Tibial nerve (tissue), 4 donors: ENCODE measurements at places on chromosomes 1 and 21. TPM values are rescaled to one million over a fixed set of nuclear protein-coding genes. Genes with fewer than 3 reads are reported as not detected.

The S100A8 gene
- 118 TPM for total RNA-seq

DNA sequence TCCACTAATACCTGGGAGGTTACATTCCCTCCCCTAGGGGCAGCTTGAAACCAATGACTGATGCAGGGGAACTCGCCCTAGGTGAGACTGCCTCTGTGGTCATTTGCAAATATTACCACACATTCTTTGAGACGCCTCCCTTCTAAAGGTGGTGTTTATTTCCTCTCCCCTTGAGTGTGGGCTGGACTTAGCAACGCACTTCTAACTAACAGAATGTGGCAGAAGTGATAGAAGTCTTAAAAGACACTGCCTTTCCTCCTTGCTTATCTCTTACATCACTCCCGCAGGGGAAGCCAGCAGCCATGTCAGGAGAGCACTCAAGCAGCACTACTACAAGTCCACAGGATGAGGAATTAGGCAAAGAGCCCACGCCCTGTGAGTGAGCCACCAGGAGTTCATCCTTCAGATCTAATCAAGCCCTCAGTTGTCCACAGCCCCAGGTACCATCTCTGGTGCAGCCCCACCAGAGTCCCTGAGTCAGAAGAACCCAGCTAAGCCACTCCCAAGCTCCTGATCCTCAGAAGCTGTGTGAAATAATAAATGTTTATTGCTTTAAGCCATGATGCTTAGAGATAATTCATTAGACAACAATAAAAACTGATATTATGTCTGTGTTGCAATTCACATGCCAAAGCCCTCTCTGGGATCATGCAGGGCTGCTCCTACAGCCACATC, 14.8 kb upstream of the MATN1 start:
- DNase-seq: no peak

The LCE1B gene
- total RNA-seq: not detected

DNA sequence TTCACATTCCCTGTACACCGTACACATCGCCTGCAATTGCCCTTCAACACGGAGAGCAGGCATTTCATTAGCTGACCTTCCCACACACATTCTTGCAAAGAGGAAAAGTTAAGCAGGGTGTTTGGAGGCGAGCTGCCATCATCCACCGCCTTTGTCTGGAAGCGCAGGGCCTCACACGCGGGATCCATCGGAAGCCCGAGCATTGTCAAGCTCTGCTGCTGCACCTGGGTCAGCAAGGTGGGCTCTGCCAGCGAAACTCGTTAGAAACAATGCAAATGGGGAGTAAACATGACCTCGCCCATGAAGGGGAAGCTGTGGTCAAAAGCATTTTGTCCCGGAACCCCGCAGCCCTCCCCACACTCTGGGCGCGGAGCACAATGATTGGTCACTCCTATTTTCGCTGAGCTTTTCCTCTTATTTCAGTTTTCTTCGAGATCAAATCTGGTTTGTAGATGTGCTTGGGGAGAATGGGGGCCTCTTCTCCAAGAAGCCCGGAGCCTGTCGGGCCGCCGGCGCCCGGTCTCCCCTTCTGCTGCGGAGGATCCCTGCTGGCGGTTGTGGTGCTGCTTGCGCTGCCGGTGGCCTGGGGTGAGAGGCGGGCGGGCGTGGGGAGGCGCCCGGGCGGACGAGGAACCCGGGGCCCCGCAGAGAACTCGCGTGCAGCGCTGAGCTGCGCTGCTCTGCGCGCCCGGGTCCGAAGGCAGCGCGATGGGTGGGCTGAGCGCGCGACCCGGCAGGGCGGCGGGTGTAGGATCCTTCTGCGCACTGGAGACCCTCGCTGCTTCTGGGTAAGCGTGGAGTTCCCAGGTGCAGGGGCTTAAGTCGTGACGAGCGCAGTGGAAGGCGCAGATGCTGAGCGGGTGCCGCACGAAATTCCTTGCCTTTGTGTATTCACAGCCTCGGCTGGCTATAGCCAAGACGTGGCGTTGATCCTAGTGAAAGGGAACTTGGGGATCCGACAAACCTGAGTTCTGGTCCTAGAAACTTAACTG, at the start of gene CR1:
Gene CR1, plus strand, starts transcription at position 357 of the 992 bp plus-strand sequence. Its CDS starts 111 bp downstream, at position 468.
- DNase-seq: peak; percentile 21

- peak; percentile 48 for DNase-seq
Observed at GRCh38 chr1:22889213-22889827, 83.3 kb downstream of the LACTBL1 start.

The PRDM16 gene
- total RNA-seq: 5.9 TPM

GRCh38 chr1:160540859-160541233, 17.8 kb upstream of the SLAMF6 start:
- DNase-seq: no peak

- no peak for DNase-seq
Observed at GRCh38 chr1:178407655-178408054, 89.1 kb downstream of the CLEC20A start.

DNA sequence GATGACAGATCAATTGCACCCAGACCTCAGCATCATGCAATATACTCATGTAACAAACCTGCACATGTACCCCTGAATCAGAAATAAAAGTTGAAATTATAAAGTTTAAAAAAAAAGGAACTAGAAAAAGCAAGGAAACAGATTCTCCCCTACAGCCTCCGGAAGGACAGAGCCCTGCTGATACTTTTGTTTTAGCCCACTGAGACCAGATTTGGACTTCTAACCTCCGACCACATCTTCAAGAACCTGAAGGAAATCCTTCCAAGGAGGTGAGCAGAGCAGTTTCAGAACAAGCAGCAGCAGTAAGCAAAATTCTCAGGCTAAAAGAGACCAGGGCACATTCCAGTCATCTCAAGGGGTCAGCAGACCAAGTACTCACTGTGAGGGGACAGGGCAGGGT, 54.5 kb downstream of the TM2D1 start:
- no peak for DNase-seq

The CGN gene
- 3.0 TPM for total RNA-seq

GRCh38 chr1:156490401-156491032, 10.1 kb downstream of the MEF2D start:
- no peak for DNase-seq

The REN gene
- not detected for total RNA-seq

The KLF17 gene
- total RNA-seq: not detected

DNA sequence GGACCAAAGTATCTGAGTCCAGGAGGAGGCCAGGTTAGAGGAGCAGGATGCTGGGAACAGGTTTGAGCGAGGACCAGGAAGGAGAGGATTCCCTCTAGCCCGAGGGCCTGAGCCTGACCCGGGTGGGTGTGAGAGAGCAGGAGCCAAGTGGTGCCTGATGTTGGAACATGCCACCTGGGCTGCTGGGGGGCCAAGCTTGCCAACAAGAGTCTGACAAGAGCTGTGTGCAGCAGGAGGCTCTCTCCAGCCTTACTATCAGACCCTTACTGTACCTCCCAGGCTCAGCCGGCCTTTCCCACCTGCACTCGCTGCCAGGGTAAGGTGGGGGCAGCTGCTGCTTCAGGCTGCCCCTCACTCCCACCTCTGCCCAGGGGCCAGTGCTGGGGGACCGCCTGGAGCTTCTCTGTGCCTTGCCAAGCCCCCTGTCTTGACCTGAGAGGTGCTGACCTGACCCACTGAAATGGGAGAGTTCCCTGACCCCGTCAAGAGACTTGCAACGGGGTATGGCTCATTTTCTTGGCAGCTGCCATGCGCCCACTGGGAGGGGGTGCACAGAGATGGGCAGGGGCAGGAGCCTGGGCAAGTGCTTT, 159.6 kb upstream of the VAMP3 start:
- no peak for DNase-seq

The CIART gene
- total RNA-seq: 2.7 TPM

- DNase-seq: no peak
Observed at GRCh38 chr1:27499142-27499541, 9.2 kb upstream of the WASF2 start.

The CYP4A22 gene
- total RNA-seq: 4.5 TPM

The GABPB2 gene
- total RNA-seq: 43.1 TPM

DNA sequence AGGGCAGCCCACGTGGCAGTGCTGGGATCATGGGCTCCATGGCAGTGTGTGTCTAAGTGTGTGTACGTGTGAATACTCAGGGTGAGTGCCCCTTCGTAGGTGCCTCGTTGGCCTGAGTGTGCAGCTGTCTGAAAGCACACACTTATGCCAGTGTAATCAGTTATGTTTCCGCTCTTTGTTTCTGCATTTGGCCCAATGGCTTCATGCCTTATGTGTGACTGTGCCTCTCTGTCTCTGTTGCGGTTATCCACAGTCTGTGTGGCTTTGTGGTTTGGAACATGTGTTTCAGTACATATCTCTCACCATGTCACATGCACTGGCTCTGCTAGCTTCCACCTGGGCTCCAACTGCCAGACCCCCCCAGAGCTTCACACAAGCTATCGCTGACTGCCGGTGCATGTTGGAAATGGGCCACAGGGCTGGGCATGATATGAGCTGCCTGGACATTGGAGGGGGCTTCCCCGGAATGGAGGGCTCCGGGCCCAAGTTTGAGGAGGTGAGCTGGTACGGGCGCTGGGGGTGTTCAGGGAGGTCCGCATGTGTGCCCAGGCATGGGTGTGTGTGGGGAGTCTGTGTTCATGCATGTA, 70.3 kb upstream of the TINAGL1 start:
- DNase-seq: no peak

DNA sequence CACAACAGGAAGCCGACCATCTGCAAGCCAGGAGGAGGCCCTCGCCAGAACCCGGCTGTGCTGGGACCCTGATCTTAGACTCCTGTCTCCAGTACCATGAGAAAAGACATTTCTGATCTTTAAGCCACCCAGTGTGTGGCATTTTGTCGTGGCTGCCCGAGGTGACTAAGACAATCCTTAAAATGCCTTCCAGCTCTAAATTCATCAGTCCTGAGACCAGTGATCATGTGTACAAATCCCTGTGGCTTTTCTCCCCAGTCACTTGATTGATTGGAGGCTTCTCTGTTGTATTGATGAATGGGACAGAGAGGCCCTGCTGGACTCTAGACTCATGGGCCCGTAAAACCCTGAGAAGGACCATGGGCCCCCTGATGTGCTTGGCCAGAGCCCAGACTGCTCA, 36.1 kb downstream of the B3GALT5 start:
- DNase-seq: no peak

GRCh38 chr1:223634423-223634822, 31.1 kb downstream of the CAPN8 start:
- no peak for DNase-seq

The SYPL2 gene
- 2.1 TPM for total RNA-seq

The KCNJ15 gene
- 0.44 TPM for total RNA-seq

The HSPA6 gene
- total RNA-seq: 2.5 TPM

The S100A14 gene
- total RNA-seq: not detected

The LY9 gene
- 0.22 TPM for total RNA-seq

The ANGPTL7 gene
- total RNA-seq: 1,094 TPM
